ENCODE measurements at places on chromosomes 3 and 15. TPM values are rescaled to one million over a fixed set of nuclear protein-coding genes. Genes with fewer than 3 reads are reported as not detected.

IL17RD gene
- 2.7 TPM for total RNA-seq

ANKRD34C gene
- not detected for total RNA-seq

RASGRF1 gene
- not detected for total RNA-seq

VGLL3 gene
- total RNA-seq: 2.9 TPM

RTP3 gene
- not detected for total RNA-seq

TNFAIP8L3 gene
- total RNA-seq: 16.5 TPM

TMEM207 gene
- not detected for total RNA-seq

STX19 gene
- not detected for total RNA-seq

LRRK1 gene
- total RNA-seq: 5.9 TPM

INAFM2 gene
- total RNA-seq: 13.8 TPM

PRRT3 gene
- 1.3 TPM for total RNA-seq

RPS17 gene
- total RNA-seq: 2,990 TPM

PLA1A gene
- 0.08 TPM for total RNA-seq

HTD2 gene
- total RNA-seq: 5.3 TPM

PLA2G4F gene
- not detected for total RNA-seq

EPHA6 gene
- total RNA-seq: not detected
